ENCODE measurements at places on chromosomes 5 and 9. TPM values are rescaled to one million over a fixed set of nuclear protein-coding genes. Genes with fewer than 3 reads are reported as not detected.

The CTSV gene
- total RNA-seq, result 0.43 TPM

The PCDHGA4 gene
- total RNA-seq, result 0.29 TPM

The SPAG8 gene
- total RNA-seq, result 2.7 TPM

The PCDH12 gene
- total RNA-seq, result 2.2 TPM

- peaks cover 71% of the 10 kb centered on the region for H3K36me3 ChIP-seq
- H3K27ac ChIP-seq, result peak overlapping the region; percentile 1
- H3K4me3 ChIP-seq, result no peak overlapping the region
- no peaks in the 10 kb centered on the region for H3K27me3 ChIP-seq
- no peak for DNase-seq
- no peaks in the 10 kb centered on the region for H3K4me1 ChIP-seq
Measured at GRCh38 chr5:134911285-134912206, 6.6 kb downstream of the PCBD2 start.

DNA sequence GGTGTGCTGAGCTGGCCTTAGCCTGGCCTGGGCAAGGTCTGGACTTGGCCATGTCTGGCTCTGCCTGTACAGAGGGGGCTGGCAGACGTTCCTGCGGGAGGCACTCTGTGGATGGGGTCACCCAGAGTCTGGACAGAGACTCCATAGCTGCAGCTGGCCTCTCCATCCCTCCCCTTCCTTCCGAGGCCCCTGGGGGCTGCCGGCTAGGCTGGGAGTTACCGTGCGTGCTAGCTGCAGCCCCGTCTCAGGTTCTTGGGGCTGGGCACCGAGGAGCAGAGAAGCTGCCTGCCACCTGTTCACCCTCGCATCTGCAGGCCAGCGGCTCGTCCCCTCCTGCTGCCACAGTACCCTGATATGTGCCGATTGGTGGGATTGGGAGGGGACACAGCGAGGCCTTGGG, 63.4 kb downstream of the RXRA start:
- H3K27ac ChIP-seq, result no peak overlapping the region
- DNase-seq, result no peak
- no peaks in the 10 kb centered on the region for H3K36me3 ChIP-seq
- H3K27me3 ChIP-seq, result no peaks in the 10 kb centered on the region
- H3K4me3 ChIP-seq, result no peak overlapping the region
- H3K4me1 ChIP-seq, result peaks cover 93% of the 10 kb centered on the region

DNA sequence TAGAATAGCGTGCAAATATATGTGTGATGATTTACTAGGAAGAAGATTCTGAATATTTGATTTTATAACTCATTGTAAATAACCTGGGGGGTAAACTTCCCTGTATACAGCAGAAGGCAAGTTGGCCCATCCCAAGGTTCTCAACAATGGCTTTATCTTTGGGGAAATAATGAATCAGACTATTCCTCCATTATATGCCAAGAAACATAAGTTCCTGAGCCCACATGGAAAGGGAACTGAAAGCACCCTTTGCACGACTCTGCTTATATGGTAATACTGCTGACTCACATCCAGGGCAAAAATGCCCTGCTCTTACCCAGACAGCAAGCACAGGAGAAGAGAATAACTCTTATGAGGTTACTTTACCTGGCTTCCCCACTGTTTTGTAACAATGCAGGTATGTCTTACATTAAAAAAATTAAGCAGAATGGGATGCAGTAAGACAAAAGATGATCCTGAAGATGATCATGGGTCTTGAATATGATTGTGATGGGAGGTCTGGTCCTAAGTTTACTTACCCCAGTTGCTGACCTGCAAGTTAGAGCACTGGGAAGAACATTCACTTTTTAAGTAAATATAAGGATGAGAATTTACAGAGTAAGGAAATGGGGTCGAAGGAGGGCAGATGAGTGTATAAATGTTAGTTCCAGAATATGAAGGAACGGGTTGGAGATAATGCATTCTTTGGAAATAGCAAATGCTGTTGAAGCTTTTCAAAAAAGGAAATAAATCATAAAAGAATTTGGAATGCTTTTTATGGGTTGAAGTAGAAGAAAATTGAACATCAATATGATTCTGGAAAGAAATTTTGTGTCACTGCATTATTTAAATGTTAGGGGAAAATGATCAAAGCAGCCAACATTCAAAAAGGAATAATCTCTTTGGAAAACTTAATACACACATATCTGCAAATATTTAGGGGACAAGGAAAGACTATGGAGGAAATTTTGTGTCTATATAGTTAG, 428.4 kb upstream of the MPDZ start:
- no peak for DNase-seq
- no peak overlapping the region for H3K4me3 ChIP-seq
- no peaks in the 10 kb centered on the region for H3K4me1 ChIP-seq
- no peak overlapping the region for H3K27ac ChIP-seq
- H3K36me3 ChIP-seq, result no peaks in the 10 kb centered on the region

DNA sequence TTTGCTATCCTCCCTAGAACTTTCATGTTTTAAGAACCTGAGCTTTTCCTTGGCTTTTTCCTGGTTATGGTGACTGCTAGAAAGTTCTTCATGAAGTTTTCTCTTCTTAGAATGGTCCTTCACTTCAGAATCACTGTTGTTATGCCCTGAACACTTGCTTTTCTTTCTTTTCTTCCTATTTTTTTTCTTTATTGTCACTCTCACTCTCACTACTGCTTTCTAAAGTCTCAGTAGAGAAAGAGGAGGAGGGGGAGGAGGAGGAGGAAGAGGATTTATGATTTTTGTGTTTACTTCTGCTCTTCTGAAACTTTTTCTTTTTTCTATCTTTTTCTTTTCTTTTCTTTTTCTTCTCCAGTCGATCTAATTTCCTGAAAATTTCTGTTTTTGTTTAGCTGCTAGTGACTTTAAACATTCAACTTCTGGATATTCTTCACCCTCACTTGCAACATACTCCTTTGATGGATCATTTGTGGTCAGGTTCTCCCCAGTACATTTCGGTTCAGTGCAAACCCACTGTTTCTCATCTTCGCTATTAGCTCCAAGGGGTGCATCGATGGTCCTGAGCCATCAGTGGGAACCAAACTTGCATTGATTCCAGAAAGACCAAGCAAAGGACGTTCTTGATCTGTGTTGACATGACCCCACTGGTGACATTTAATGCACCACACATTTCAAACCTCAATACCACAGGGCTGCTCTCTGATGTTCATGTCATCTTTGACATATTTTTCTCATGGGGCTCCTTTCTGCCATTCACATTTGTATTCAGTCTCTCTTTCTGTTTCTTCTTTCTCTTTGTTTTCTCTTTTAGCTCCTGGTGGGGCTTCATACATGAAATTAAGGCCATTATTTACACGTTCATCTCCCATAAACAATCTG, 81.6 kb upstream of the HAND1 start:
- no peaks in the 10 kb centered on the region for H3K4me1 ChIP-seq
- no peak for DNase-seq
- H3K36me3 ChIP-seq, result no peaks in the 10 kb centered on the region
- H3K27ac ChIP-seq, result no peak overlapping the region
- no peak overlapping the region for H3K4me3 ChIP-seq

GRCh38 chr9:124035001-124035650, 23.6 kb downstream of the LHX2 start:
- H3K27me3 ChIP-seq, result no peaks in the 10 kb centered on the region
- no peak for DNase-seq
- no peak overlapping the region for H3K27ac ChIP-seq

DNA sequence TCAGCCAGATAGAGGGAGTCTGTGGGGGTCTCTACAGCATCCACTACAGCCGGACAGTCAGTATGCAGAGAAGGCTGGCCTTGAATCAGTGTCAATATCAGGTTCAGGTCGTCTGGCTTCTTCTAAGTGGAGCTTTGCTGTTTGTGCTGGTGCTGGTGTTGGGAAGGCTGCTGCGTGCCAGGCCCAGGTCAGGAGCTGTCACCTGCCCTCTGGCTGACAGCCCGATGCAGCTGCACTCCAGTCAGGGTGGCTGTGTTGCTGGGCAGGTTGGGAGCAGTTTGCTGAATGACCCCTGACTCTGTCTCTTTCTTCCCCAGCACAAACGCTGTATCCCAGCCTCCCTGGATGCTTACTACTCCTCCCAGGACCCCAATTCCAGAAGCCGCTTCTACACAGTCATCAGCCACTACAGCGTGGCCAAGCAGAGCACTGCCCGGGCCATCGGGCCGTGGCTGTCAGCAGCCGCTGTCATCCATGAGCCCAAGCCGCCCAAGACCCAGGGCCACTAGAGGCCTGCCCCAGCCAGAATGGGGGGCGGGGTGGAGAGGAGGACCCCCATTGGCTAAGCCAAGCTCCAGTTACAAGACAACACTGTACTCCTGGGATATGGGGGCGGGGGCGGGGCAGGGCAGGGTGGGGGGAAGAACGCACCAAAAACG, 61.6 kb downstream of the NSG2 start:
- no peaks in the 10 kb centered on the region for H3K4me1 ChIP-seq
- no peak for DNase-seq
- no peak overlapping the region for H3K4me3 ChIP-seq
- no peaks in the 10 kb centered on the region for H3K27me3 ChIP-seq

DNA sequence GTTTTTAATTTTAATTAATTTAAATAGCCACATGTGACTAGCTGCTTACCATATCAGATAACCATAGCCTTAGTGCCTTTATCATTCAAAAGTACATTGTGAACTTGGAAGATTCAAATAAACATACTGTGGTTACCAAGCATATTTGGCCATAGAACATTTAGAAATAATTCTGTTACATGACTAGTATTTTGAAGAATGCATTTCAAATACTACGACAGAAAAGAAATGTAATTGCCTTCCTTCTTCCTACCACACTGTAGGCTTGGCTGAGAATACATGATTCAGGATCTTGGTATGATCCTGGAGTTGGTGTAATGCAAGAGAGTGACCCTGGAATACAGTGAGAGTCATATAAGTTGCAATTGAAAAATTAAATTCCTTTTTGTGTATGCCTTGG, 109.7 kb upstream of the PCA3 start:
- H3K36me3 ChIP-seq, result peaks cover 8% of the 10 kb centered on the region
- no peak for DNase-seq
- no peak overlapping the region for H3K27ac ChIP-seq
- peaks cover 22% of the 10 kb centered on the region for H3K4me1 ChIP-seq
- no peaks in the 10 kb centered on the region for H3K27me3 ChIP-seq

DNA sequence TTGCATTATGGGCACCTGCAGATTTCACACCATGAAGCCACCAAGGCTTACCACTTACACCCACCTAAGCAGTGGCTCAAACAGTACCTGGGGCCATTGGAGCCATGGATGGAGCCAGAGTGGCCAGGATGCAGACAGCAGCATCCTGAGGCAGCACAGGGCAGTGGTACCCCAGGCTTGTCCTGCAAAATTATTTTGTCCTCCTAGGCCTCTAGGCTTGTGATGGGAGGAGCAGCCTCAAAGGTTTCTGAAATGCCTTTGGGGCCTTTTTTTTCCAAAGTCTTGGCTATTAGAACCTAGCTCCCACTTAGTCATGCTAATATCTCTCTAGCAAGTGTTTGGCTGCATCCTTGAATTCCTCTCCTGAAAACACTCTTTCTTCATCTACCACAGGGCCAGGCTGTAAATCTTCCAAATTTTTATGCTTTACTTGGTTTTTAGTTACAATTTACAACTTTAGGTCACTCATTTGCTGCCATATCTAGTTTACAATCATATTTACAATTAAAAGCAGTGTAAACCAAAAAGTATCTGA, 15.7 kb downstream of the TMC1 start:
- H3K27ac ChIP-seq, result no peak overlapping the region
- DNase-seq, result no peak
- H3K27me3 ChIP-seq, result no peaks in the 10 kb centered on the region

DNA sequence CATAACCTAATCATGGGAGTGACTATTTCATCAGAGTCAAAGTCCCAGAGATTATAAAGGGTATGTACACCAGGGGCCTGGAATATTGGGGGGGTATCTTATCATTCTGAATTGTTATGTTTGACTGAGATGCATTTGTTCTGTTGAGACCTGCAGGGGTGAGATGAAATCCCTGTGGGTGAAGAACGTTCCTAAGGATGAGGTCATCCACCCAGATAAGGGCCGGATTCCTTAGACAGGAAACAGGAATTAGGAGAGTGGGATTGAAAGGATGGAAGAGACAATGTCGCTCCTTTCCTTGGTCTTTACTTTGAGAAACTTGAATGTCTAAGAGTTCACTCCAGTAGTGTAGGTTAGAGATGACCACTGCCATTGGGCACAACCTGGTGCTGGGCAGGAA, 54.7 kb downstream of the GAS1 start:
- no peak overlapping the region for H3K27ac ChIP-seq
- DNase-seq, result no peak
- no peaks in the 10 kb centered on the region for H3K36me3 ChIP-seq
- H3K4me3 ChIP-seq, result no peak overlapping the region
